ENCODE measurements at places on chromosomes 2 and 18.

DNA sequence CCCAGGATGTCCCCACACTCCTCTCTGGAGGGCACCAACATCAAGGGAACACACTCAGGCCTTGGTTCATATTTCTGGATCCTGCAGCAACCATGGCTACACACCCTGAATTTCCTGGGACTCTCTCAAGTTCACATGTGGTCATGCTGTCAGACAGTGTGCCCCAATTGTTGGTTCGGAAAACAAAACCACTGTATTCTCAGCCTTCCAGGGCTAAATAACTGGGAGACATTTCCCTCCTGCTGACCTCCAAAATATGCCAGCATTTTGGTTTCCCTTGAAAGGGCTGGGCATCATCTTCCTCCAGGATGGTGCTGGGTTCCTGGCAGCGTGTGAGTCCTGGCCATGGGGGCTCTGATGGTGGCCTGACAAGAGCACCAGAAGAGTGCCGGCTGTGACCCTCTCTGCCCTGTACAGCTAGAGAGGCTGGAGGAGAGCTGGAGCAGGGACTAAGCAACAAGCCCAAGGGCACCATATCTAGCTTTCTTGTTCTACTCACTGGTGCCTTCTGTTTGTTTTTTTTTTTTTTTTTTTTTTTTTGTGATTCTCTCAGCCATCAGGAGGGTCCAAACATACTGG is 37.5 kb upstream of the WIPF1 start:
- no peak for DNase-seq

GRCh38 chr18:49067071-49067470 is 116.3 kb upstream of the SMAD7 start:
- DNase-seq, result no peak

GRCh38 chr2:169136885-169137534 is 67.6 kb downstream of the DHRS9 start:
- no peak for DNase-seq

DNA sequence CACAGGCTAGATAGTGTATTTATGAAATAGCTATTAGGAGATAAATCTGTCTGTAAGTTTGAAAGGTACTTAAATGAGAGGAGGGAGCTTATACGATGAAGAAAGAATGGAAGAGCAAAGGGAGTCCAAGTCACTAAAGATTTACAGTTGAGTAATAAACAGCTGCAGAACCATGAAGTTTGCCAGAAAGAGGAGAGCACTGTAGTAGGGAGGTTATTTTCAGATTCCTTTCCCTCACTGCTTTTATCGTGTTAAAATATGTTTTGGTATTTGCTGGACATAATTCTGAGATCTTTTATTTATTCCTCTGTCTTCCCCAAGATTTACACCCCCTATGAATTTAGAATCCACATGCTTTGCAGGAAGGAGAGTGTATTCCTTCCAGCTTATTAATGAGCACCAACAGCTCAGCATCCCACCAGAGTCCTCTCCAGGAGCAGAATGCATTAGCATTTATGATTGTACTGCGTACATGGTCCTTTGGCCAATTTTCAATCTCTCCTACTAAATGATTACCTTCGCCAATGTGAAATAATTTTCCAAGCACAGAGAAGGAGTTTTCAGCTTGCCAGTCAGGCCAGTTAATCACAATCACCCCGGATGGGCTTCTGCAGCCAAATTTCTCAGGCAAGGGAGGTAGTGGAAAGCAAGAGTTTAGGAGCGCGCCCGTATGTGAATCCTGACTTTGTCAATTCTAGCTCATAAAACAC is 297.0 kb downstream of the NBAS start:
- no peak for DNase-seq

Data from RWPE1 (cell line).